ENCODE measurements at places on chromosomes 4 and X.

DNA sequence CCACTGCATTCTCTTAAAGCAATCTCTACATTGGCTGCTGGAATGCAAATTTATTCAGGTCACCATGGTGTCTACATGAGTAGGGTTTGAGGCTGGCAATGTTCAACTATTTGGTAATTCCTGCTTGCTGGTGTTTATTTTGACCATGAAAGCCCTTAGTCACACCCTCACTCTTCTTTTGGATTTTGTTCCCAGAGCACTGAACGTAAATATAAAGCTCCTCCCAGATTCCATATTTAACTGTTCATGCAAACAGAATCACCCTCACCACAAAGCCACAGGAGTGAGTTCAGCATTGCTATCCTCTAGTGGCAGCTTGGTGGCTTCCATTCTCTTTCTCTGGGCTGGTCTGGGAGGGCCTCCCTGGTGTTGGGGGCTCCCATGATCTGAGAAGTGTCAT lies 82.8 kb downstream of the LNX1 start:
- DNase-seq, result no peak

GRCh38 chr4:146073517-146073916 lies 102.0 kb upstream of the LSM6 start:
- no peak for DNase-seq

- DNase-seq, result peak; percentile 46
These were observed 1.3 kb downstream of the PARM1 start for GRCh38 chr4:74934016-74934831.

GRCh38 chr4:186192066-186192612 lies 772 bp downstream of the CYP4V2 start:
- peak; percentile 9 for DNase-seq

DNA sequence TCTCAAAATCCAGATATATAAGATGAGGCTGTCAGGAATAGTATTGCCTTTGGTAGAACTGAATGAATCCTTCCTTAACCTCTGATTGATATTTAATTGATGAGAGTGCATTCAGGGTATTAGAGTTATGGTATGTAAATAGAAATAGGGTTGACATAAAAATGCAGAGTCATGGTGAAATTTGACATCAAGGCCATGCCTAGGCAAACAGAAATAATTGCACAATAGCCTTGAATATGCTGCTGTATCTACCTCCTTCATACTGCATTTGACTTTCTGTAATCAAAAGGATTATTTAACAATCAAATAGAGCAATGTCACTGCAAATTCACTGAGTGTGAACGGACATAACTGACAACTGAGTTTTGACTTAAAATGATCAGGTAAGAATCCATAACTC lies 1316.3 kb downstream of the STIM2 start:
- no peak for DNase-seq

GRCh38 chr4:145839151-145839550 lies 99.5 kb downstream of the ZNF827 start:
- DNase-seq, result no peak

- DNase-seq, result no peak
These were observed 27.0 kb downstream of the SLC10A6 start for GRCh38 chr4:86822136-86822535.

DNA sequence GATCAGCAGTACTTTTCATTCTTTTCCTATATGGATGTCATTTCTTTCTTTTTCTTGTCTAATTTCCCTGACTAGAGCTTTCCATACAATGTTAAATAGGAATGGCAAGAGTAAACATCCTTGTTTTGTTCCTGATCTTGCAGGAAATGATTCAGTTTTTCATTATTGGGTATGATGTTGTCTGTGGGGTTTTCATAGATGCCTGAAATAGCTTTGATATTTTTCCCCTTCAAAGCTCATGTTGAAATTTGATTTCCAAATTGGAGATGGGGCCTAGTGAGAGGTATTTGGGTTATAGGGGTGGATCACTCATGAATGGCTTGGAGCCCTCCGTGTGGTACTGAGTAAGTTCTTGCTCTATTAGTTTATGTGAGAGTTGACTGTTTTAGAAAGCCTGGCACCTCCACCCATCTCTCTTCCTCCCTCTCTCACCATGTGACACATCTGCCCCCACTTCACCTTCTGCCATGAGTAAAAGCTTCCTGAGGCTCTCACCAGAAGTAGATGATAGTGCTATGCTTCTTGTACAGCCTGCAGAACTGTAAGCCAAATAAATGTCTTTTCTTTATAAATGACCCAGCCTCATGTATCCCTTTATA lies 22.3 kb upstream of the VSIG1 start:
- DNase-seq, result no peak

GRCh38 chr4:13711233-13711785 lies 83.8 kb upstream of the BOD1L1 start:
- no peak for DNase-seq

GRCh38 chrX:69307756-69308155 lies 142.5 kb upstream of the PJA1 start:
- DNase-seq, result no peak

GRCh38 chrX:137684591-137684990 lies 118.7 kb downstream of the ZIC3 start:
- no peak for DNase-seq

All from SHP77 treated with DMSO at 0.1 percent for 48 hours (cell line).